ENCODE measurements at places on chromosomes 4 and X.
A peak's percentile ranks its signal among the peaks of the same experiment; 100 is the strongest.

- peak; percentile 5 for DNase-seq
Measured at GRCh38 chrX:19195243-19195610, 73.0 kb upstream of the ADGRG2 start.

GRCh38 chr4:110624904-110625494, 2.1 kb upstream of the PITX2 start:
- DNase-seq, result no peak

GRCh38 chr4:6988016-6988715, 55.0 kb upstream of the TADA2B start:
- no peak for DNase-seq

GRCh38 chrX:113470166-113470565, 629.5 kb upstream of the AMOT start:
- no peak for DNase-seq

- no peak for DNase-seq
Measured at GRCh38 chr4:82611527-82611926, 49.7 kb upstream of the TMEM150C start.

DNA sequence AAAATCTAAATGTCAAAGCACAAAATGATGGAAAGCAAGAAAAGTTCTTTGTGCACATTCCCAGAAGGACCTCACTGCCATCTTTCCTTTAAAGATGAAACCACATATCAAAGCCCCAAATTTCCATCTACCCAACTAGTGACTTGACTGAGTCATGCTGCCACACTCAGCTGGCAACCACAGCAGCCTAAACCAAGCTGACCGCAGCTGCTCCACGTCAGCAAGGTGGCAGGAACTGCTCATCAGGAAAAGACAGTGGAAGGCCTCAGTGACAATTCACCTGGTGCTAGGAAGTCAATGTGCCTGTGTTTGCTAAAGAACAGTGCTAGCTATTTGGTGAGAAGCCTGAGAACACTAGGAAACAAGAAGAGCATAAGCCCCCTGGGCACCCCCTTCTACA, 26.1 kb downstream of the ACOX3 start:
- DNase-seq, result peak; percentile 49

Data from CD4-positive, alpha-beta T cell treated with Interleukin-4 for 4 hours (primary cell).